ENCODE measurements at places on chromosomes 16 and 17.

- DNase-seq, result no peak
Observed at GRCh38 chr16:56226187-56226586, 34.9 kb downstream of the GNAO1 start.

DNA sequence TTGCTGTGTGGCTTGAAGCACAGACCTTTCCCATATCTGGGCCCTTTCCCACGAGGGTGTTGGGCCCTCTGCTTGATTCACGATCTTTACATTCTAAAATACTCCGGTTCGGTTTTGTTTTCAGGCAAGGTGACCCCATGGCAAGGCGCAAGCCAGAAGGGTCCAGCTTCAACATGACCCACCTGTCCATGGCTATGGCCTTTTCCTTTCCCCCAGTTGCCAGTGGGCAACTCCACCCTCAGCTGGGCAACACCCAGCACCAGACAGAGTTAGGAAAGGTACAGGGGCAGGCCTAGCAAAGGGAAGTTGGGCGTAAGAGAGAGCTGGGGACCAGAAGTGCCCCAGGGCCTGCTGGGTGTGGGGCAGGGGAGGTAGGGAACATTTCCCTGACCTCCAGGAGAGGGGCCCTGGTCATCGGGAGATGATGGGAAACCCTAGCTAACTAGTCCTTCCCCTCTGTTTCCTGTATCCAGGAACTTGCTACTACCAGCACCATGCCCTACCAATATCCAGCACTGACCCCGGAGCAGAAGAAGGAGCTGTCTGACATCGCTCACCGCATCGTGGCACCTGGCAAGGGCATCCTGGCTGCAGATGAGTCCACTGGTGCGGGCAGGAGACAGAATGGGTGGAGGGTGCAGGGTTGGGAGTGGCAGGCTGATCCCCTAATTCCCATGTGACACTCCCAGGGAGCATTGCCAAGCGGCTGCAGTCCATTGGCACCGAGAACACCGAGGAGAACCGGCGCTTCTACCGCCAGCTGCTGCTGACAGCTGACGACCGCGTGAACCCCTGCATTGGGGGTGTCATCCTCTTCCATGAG lies 1.4 kb downstream of the ALDOA start:
- no peak for DNase-seq

DNA sequence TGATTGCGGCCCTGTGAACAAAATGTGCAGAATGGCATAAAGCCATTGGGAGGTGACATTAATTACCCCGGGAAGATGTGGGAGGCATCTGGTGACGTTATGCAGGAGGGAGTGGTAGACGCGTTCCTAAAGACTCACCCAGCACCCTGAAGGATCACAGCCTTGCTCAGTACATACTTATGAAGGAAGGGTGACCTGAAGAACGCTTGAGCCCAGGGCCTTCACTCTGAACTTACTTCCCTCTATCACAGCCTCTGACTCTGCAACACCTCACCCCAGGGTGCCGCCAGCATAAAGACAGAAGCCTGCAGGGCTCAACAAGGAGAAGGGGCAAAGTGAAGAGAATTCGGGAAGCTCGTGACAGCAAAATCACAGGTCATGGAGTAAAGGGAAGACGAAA lies 9.4 kb downstream of the MFSD6L start:
- no peak for DNase-seq

GRCh38 chr16:16052916-16053315 lies 103.5 kb downstream of the ABCC1 start:
- DNase-seq, result peak; percentile 78

DNA sequence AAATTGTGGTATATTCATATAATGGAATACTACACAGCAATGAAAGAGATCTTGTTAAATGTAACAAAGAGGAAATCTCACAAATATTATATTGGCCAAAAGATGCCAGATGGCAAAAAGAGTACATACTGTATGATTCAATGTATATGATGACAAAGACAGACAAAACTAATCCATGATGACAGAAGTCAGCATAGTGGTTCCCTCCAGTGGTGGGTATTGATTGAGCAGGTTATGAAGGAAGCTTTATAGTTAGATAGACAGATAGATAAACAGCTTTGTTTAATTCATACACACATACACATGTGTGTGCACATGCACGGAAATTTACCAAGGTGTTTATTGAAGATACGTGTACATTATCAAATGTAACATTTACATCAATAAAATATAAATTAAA lies 74.4 kb upstream of the SMIM36 start:
- DNase-seq, result no peak

GRCh38 chr17:49830605-49831004 lies 17.3 kb downstream of the TAC4 start:
- peak; percentile 27 for DNase-seq

DNA sequence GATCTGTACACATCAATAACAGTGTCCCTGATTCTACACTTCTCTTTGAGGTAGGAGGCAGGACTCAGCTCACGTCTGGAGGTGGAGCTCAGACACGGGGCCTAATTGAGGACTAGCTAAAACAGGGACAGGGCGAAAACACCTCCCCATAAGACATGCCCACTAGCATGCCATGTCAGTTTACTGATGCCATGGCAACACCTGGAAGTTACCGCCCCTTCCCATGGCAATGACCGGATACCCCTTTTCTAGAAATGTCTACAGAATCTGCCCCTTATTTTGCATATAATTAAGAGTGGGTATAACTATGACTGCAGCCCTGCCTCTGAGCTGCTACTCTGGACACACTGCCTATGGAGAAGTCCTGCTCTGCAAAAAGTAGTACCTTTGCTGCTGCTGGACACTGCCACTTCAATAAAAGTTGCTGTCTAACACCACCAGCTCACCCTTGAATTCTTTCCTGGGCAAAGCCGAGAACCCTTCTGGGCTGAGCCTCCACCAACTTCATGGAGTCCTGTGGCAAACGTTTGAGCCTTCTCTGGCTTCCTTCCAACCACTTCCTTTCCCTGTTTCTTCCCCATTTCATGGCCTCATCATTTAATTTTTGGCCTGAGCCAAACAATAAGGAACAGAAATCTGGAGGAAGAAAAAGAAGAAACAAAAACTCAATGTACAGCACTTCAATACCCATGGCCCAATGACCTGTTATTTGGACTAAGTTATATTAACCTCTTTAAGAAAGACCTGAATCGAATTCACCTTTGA lies 21.0 kb downstream of the PHB1 start:
- no peak for DNase-seq

DNA sequence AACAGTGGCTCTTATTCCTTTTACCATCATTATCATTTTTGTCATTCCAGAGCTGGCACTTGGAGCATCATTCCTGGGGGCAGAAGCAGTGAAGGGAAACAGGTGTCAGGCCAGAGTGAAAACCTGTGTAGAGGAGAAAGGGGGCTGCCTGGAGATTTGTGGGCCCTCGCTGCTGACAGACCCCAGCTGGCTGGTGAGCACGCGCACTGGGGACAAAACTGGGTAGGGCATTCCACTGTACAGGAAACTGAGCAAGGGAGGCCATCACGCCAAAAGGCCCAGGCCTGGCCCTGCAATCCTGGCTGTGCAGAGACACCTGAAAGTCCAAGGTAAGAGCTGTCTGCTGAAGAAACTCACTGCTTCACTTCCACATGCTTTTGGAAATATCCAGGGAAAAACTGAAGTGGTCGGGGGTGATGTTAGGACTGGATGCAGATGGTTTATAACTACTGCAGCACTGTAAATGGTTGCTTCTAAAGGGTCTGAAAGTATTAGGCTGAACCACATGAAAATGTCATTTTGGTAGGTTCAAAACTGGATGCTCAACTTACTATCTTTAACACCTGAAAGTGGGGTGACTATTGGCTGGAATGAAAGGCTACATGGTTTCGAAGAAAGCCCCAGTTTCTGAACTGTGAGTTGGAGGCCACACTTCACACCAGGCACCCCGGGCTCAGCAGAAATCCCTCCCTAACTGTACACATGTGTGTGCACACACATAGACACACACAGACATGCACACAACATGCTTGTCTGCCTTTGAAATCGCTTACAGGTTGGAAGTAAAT lies 225.0 kb downstream of the C16orf78 start:
- DNase-seq, result no peak

- DNase-seq, result no peak
Observed at GRCh38 chr16:54356391-54356790, 69.8 kb upstream of the IRX3 start.

GRCh38 chr17:13114601-13115031 lies 96.8 kb upstream of the ELAC2 start:
- peak; percentile 62 for DNase-seq

DNA sequence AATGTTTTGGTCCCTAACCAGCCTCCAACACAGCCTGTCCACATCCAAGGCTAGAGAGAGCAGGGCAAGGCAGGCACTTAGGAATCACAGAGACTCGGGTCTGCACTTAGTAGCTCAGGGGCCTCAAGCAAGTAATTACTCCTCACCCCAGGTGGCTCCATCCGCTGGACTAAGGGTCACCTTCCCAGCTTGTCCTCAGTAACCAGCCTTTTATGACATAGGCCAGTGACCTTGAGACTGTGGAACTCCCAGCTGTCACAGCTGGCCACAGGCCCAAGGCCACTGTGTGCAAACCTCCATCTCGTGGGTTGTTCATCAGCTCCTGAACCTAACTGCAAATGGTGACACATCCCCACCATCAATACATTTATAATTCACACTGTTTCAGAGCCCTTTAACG lies 68.6 kb downstream of the CDYL2 start:
- DNase-seq, result no peak

- DNase-seq, result no peak
Observed at GRCh38 chr17:36550491-36551417, 6.0 kb downstream of the GGNBP2 start.

DNA sequence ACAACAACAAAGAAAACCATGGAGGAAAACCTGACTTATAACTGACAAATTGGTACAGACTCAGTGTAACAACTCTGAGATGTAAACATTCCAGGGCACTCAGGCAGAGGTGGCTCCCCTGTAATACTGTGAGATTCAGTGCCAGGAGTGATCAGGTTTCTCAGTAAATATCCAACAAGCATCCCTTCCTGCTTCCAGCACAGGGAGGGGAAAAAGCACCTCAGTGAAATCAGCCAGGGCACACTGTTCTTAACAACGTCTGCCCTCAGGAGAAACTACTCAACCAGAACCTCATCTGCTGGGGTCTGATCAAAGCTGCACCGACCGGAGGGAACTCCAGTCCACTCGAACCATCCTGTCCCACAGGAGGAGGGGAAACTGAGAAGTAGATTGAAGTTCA lies 52.3 kb downstream of the AMFR start:
- no peak for DNase-seq

DNA sequence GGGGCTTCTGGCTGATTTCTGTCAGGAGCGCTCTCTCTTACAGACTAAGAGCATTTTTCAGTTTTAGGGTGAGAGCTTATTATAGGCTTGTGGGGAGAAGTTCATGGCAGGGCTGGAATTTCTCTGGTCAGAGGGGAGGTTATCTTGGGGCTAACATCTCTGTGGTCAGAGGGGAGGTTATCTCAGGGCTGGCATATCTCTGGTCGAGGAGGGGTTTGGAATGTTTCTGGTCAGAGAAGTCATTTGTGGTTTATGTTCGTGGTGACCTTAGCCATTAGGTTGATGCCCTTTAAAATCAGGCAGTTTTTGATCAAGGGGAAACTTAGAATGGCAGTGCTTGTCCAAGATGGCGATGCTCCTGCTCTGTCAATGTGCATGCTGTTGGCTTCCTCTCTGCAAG lies 10.8 kb upstream of the USP31 start:
- no peak for DNase-seq

GRCh38 chr16:84016477-84016876 lies 26.1 kb downstream of the SLC38A8 start:
- no peak for DNase-seq

GRCh38 chr17:76384222-76384986 lies at the start of gene SPHK1:
Gene SPHK1, plus strand, starts transcription at chr17:76384609. Its CDS starts 1,036 bp downstream, at chr17:76385645.
- DNase-seq, result peak; percentile 70

GRCh38 chr17:63741143-63741407 lies 524 bp downstream of the STRADA start:
- no peak for DNase-seq

DNA sequence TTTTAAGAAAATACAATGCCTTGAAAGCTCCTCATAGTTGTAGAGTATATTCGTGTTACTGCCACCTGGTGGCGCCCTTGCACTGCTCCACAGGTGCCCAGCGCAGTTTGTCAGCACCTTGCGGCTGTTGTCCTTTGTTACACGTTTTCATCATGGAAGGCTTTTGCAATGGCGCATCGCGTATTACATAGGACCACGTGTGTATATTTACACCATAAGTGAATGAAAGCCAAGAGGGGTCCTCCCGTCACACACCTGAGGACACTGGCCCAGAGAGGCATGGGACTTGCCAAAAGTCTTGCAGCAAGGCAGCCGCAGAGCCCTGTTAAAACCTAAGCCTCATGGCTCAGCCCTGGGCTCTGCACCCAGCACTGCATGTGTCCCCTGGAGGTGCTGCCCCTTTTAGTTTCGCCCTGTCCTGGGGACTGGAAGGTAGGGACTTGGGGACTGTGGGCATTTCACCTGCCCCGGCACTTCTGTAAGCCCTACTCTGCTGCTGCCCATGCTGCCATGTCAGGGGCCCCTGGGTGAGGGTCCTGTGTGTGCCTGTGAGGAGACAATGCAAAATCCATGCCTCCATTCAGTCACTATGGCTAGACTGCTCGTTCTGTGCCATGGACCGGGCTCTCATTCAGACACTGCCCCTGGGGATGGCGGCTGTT lies 24.3 kb downstream of the POLR3E start:
- DNase-seq, result peak; percentile 72

DNA sequence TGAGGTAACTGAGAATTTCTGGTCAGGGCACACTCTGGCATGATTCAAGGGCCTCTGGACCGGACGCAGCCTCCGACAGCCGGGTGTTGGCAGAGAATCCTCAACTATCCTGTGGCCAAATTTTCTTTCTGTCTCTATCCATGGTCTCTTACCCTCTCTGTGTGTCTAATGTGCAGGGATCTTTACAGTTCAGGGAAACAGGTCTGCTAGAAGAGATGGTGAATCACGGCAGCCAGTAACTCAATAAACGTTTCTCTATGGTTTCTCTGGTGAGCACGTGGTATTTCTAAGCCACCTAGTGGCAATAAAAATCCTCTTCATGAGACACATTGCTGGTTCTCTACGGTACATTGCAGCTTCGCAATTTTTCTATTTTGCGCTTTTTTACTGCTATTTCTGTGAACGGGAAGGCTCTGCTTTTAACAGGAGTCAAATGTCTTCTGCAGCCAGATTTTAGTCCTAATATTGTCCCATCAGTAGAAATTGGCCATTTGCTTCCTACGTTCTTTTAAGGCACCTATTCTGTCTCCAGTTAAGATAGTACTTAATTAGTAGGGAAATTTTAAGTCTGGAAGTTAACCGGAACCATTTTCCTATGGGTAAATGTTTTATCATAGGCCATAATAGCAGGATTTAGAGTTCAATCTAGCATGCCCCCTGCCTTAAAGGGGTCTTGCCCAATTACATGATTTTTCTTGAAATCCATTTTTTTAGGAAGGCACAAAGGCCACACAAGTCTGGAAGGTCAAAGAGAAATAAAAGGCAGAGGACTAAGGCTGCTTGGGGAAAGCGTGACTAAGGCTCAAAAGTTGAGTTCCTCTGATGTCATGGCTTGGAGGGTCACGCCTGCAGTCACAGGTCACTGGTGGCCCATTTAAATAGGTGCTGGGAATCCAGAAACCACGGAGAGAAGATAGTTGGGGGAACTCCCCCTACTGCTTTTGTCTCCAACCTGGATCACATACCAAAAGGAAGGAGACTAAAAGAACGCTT lies 31.5 kb downstream of the QPRT start:
- peak; percentile 86 for DNase-seq

- DNase-seq, result peak; percentile 89
Observed at GRCh38 chr17:38508954-38509771, 80.9 kb downstream of the ARHGAP23 start.

Data from amniotic epithelial cell (primary cell).